Colonic mucosa (tissue), 4 donors: ENCODE measurements at places on chromosomes 2 and 18. TPM values are rescaled to one million over a fixed set of nuclear protein-coding genes. Genes with fewer than 3 reads are reported as not detected.
A peak's percentile ranks its signal among the peaks of the same experiment; 100 is the strongest.

- H3K36me3 ChIP-seq = no peaks in the 10 kb centered on the region
- DNase-seq = peak; percentile 27
- peaks cover 34% of the 10 kb centered on the region for H3K27me3 ChIP-seq
- H3K4me1 ChIP-seq = peaks cover 3% of the 10 kb centered on the region
- H3K27ac ChIP-seq = no peak overlapping the region
Observed at GRCh38 chr2:56184500-56185011, 766 bp downstream of the CCDC85A start.

- no peak for DNase-seq
- H3K27ac ChIP-seq = no peak overlapping the region
- H3K4me1 ChIP-seq = no peaks in the 10 kb centered on the region
- H3K4me3 ChIP-seq = no peak overlapping the region
- H3K27me3 ChIP-seq = no peaks in the 10 kb centered on the region
- H3K36me3 ChIP-seq = no peaks in the 10 kb centered on the region
Observed at GRCh38 chr18:50663626-50664441, 103.9 kb downstream of the MAPK4 start.

- DNase-seq = no peak
- no peaks in the 10 kb centered on the region for H3K27me3 ChIP-seq
- H3K4me3 ChIP-seq = no peak overlapping the region
- no peak overlapping the region for H3K27ac ChIP-seq
Observed at GRCh38 chr2:197059477-197059876, 133.0 kb upstream of the PGAP1 start.

DNA sequence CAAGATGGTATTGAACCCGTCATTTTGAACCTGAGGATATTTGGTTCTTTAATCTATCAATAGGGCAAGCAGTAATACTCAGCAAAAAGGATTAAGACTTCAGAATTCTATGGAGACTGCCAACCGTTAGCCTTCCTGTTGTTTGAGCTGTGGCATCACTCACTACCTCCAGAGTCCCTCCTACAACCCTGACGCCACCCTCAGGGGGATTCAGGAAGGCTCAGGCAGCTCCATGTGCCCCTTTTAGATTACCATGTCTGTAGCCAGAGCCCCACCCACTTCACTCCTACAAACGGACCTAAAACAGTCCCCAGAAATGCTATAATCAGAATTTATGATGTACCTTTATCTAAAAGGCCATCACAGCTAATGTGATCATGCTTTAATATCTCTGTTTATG lies 172.9 kb downstream of the EPHA4 start:
- no peak overlapping the region for H3K27ac ChIP-seq
- H3K27me3 ChIP-seq = no peaks in the 10 kb centered on the region
- no peaks in the 10 kb centered on the region for H3K36me3 ChIP-seq
- no peak for DNase-seq
- no peak overlapping the region for H3K4me3 ChIP-seq

GRCh38 chr2:24328010-24328409 lies 32.3 kb downstream of the ITSN2 start:
- H3K27me3 ChIP-seq = no peaks in the 10 kb centered on the region
- H3K4me3 ChIP-seq = no peak overlapping the region
- H3K4me1 ChIP-seq = no peaks in the 10 kb centered on the region
- no peak overlapping the region for H3K27ac ChIP-seq
- no peaks in the 10 kb centered on the region for H3K36me3 ChIP-seq

DNA sequence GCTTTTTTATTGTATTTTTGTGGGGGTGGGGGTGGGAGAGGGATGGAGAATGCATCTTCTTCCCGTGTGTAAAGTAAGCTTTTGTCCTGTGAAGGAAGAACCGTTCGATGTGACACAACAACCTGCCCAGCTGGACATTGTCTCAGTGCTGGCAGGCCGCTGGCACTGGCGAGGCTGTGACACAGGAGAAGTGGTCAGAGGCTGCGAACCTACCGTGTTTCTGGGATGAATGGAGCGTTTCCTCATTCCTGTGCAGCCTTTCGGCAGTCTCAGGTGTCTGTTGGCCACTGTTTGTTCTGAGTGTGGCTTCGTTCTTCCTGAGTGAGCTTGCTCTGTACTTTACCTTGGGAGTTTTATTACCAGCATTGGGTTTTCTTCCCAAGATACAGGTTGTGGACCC lies 8.0 kb downstream of the RAMP1 start:
- no peak overlapping the region for H3K27ac ChIP-seq
- no peaks in the 10 kb centered on the region for H3K36me3 ChIP-seq
- no peak for DNase-seq
- H3K4me1 ChIP-seq = no peaks in the 10 kb centered on the region

DNA sequence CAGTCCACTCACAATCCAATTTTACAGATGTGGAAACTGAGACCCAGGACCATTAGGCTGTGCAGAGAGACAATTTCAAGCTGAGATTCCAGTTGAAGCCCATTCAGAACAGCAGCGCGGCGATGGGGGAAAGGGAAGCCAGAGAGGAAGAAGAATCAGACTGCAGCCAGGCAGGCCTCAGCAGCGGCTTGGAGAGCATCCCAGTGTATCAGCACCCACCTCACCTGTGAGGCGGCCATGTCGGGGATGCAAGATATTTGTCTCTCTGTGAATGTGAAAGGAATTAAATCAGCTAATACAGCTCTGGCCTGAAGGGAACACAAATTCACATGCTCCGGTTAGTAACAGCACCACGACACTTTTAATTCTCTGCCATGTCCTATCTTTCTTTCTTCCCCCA lies 198.0 kb upstream of the SOX11 start:
- no peak for DNase-seq
- no peaks in the 10 kb centered on the region for H3K27me3 ChIP-seq

SFTPB gene
- total RNA-seq = 0.29 TPM

C18orf54 gene
- 2.9 TPM for total RNA-seq
